HAP-1 (cell line): ENCODE measurements at places on chromosomes 12 and 14.

DNA sequence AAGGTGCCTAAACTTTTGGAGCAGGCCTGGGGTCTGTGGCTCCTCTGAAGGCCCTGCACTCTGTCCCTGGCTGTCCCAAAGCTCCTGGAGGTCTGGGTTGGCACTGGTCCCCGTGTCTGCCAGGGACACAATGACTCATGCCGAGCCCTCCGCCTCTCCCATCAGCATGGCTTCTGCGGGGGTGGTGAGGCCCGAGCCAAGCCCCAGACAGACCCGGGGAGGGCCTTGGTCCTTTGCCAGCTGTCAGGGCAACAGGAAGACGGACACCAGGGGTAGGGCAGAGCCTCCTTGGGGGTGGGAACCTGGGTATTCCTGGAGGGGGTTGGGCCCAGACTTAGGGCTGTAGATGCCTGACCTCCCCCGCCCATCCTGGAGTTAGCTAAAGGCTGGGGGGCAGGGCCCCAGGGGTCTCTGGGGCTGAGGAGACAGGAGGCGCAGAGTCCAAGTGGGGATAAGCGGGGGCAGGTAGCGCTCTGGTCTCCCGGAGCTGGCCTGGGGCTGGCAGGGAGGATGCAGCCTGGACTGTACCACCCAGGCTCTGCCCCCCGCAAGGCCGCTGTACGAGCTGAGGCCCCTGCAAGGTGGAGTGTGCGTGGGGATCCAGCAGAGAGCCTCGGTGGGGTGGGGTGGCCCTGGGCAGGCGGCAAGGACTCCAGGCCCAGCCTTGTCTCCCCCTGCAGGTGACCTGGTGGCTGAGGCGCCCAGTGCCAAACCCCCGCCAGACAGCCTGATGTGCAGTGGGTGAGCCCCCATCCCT lies 16.4 kb upstream of the PUS1 start:
- no peak for DNase-seq

- DNase-seq: no peak
These were observed 34.0 kb downstream of the LEMD3 start for GRCh38 chr12:65203376-65203775.

GRCh38 chr14:80212023-80212397 lies 706 bp upstream of the DIO2 start:
- DNase-seq: peak; percentile 78

- no peak for DNase-seq
These were observed 436.3 kb downstream of the VRK1 start for GRCh38 chr14:97233319-97233985.

DNA sequence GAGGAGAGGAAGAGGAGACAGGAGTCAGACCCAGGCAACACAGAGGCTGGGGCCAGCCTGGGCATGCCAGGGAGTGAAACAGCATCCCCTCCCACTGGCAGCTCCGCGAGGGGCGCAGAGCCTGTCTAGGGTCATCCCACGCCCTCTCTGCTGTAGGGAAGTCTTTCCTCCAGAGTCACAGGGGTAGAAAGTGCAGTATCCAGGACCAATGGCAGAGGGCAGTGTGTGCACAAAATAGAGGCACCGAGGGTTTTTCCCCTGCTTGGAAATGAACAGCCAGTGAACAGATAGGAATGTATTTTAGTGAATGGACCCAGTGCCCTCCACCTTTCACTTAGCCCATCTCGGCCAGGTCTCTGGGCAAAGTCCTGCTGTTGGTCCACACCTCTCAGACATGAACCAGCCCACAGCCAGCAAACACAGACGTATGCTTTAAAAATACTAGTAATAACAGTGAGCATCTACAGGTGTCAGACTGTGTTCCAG lies 9.4 kb upstream of the KRT74 start:
- DNase-seq: peak; percentile 40
